ENCODE measurements at places on chromosomes 5 and 9.

GRCh38 chr9:76323490-76323889, 70.7 kb downstream of the RFK start:
- DNase-seq, result no peak

- no peak for DNase-seq
These were observed 740.2 kb downstream of the SEMA5A start for GRCh38 chr5:8805653-8806052.

DNA sequence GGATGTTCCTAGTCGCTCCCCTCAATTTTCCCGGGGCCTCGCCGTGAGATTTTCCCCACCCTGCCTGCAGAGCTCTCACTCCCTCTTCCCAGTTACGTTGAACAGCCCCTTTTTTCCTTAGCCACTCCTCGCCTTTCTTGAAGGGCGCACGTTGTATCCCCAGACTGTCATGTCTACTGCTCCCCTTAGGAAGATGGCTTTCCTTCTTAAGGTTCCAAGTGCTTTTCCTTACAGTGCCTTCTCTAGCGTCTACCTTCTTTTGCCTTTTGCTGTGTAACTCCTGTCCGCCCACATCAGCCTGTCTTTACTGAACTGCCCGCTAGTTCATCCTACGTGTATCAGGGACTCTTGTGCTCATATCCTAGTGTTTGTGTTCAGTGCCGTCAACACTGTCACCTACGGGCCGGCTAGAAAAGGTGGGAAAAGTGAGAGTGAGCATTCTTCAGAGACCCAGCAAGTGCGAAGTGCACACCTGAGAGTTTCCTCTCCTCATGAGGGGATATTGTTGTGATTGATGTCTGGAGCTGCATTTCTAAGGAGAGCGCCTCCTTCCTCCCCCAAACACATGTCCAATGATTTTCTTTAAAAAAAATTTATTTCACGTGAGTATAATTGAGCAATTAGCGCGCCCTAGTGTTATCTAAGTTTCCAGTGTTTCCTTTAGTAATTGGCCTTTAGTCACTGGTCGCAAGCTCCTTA, 764 bp downstream of the CAMLG start:
- DNase-seq, result peak; percentile 34

GRCh38 chr5:16140417-16140816, 39.2 kb downstream of the MARCHF11 start:
- DNase-seq, result no peak

GRCh38 chr9:70411930-70412831, 2.3 kb downstream of the KLF9 start:
- DNase-seq, result peak; percentile 72

DNA sequence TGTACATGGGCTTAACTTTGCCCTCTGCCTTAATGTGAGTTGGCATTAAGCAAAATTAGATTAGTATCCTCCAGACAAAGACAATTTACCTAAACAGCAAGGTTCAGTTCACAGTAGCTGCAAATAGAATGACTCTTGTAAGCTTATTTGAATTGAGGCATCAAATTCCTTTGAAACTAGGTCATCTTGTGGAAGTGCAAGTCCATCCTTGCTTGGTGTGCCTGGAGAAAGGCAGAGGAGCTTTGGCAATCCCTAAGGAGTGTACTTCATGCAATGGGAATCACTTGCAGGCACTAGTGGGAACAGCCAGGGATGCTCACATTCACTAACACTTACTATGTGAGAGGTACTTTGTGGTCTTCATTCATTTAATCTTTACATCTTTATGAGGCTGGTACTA, 118.3 kb downstream of the DRD1 start:
- DNase-seq, result peak; percentile 6

DNA sequence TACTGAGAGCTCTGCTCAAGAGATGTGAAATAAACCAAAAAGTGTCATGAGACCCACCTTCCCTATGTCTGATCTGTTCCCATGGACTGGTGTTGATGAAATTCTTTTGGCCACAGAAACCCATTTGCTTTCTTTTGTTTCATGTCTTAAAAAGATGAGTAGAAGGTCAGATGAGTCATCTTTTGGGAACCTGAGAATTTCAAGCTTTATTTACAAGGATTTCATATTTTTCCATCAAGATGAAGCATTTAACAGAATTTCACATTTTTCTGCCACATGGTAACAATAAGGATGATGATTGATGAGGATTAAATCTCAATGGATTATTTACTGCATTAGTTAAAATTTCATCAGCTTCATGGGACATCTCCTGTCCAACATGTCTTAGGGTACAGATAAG, 337.8 kb downstream of the DEPDC1B start:
- no peak for DNase-seq

DNA sequence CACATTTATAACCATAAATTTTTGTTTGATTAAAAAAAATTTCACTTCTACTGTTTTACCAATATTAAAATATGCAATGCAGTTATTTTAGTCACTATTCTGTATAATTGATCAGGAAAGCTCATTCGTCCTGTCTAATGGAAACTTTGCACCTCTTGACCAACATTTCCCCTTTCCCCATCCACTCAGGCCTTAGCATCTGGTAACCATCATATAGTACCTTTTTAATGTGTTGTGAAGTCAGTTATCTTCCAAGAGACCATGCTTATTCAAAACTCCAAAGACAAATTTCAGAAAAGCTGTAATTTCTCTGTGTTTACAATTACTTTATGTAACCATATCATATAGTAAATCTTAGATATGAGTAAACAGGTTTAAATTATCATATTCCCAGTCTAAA, 145.9 kb downstream of the CTNND2 start:
- no peak for DNase-seq

DNA sequence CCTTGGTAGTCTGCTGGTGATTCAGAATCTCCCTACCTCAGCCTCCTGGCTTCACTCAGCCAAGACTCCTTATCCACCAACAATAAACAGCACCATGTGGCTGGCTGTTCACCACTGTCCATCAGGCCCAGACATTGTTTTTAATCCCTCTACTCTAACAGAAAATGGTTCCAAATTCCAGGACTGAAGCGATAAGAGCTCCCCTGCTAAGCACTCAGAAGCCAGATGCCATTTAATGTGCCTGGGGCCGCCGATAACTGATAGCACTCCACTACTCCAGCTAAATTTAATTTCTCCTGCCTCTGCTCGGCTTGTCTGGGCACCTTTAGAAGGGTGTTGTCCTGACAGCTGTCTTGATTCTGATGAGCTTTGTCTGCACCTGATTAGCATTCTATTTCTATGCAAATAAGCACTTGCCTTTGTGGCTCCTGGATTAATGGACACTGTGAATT, 47.1 kb downstream of the ZNF622 start:
- no peak for DNase-seq
